NCI-H1092 treated with DMSO at 0.1 percent for 48 hours (cell line): ENCODE measurements at places on chromosomes 13 and 19.

GRCh38 chr13:28568286-28568685, 73.4 kb upstream of the FLT1 start:
- no peak for DNase-seq

DNA sequence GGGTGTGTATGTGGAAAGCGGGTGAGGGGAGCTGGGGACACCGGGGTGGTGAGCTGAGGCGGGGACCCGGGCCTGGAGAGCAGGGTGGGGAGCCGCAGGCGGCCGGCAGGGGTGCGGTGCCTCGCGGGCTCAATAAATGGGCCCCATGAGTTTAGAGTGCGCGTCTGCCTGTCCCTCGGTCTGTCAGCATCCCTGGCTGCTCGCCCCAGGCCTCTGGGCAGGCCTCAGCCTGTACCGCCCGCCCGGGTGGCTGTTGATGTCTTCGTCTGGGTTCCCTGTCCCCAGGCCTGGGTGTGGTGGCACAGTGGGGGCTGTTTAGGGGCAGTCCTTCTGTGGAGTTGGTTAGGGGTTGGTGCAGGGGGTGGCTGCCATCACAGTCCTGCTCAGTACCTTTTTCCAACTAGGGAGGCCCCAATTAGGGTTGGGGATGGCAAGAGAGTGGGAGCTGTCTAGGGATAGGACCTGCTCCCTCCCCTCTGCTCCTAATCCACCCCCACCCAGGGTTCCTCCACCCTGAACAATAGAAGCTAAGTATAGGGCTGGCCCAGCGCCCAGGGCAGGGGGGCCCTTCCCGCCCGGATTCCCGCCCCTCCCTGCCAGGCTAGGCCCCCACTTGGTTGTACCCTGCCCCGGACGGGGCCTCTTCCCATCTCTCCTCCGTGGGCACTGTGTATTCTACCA, 12.2 kb downstream of the CIC start:
- peak; percentile 60 for DNase-seq

- DNase-seq: peak; percentile 79
Observed at GRCh38 chr13:26985285-26985878, 186.2 kb downstream of the USP12 start.

- no peak for DNase-seq
Observed at GRCh38 chr13:76035711-76036110, 399.6 kb downstream of the LMO7 start.

- no peak for DNase-seq
Observed at GRCh38 chr13:113596321-113597200, 12.0 kb downstream of the TFDP1 start.

DNA sequence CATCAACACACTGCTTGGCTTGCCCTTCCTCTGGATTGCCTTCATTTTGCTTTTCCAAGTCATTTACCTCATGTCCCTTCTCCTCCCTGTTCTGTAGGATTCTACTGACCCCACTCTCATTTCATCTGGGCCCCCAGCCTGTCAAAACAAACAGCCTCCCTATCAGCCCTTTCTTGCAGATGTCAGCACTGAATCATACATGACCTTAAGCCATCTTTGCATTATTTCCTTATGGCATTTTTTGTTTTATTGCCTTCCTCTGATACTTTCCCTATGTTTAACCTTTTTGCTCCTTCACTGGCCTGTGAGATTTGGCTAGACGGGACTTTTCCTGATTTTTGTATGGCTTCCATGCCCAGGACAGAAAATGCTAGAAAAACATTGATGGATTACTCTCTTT, 8.7 kb downstream of the LRCH1 start:
- DNase-seq: no peak

DNA sequence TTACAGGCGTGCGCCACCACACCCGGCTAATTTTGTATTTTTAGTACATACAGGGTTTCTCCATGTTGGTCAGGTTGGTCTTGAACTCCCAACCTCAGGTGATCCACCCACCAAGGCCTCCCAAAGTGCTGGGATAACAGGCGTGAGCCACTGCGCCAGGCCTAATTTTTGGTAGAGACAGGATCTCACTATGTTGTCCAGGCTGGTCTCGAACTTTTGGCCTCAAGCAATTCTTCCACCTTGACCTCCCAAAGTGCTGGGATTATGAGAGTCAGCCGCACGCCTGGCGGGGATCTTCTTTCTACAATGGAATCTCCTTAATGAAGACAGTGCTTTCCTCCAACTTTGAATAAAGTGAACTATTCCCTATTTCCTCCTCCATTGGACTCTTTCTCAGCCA, 5.8 kb downstream of the RASIP1 start:
- DNase-seq: no peak

DNA sequence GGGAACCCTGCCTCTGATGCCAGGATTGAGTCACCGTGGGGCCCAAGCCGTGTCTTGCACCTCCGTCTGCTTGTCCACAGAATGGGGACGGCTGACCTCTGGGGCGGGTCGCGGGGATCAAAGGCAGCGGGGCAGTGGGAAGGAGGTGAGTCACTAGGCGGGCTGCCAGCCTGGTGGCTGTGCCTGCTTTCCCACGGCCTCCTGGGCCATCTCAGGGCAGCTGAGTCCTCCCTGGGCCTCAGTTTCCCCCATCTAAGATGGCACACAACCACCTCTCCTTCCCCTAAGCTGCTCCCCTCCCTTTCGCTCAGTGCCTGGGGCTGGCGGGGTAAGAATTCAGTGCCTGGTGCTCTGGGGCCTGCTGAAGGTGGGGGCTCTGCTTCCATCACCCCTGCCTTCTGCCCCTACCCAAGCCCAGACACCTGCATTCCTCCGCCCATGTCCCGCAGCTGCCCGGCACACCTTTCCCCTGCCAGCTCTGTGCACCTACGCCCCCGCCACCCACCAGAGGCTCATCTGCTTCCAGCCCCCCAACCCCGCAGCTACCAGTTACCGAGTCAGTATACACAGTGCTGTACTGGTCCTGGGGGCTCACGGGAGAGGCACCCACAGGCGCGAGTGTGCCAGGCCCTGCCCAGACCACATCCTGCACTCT, 3.5 kb downstream of the MKNK2 start:
- DNase-seq: no peak

DNA sequence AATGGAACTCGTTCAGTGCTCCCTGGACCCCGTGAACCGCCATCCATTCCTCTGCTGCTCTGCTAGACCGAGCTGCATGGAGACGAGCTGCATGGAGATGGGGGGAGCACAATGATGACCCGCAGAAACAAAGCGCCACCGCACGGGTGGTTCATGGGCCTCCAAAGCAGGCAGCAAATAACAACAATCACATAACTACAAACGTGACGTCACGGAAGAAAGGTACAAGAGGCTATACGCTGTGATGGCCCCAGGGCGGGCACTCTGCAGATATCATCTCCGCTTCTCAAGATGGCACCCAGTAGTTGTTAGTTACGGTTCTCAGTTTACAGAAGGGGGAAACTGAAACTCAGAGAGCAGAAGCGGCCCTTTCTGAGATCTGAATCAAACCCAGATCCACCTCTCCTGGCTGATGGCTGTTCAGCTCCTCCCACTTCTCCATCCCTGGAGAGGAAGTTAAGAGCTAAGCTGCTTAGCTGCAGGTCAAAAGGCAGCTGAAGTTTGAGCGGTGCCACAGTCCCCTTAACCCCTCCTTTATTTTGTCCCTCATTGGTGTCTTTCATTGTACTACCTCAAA, 1.7 kb downstream of the ATP13A1 start:
- DNase-seq: no peak

DNA sequence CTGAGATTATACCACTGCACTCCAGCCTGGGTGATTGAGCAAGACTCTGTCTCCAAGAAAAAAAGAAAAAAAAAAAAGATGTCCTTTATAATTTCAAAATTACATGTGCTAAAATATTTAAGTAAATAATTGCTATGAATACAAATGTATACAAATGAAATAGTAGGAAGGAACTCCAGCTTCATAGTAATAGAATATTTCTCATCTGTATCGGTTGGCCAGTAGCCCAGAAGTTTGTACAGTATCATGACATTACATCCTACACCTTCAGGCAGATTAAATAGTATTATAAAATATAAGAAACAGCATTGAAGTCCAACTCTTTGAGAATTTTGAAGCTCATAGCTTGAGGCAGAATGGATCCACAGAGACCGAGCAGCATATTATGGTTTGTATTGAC, 36.5 kb upstream of the CLDN10 start:
- DNase-seq: no peak

GRCh38 chr19:38273499-38273898, 9.1 kb downstream of the SPINT2 start:
- DNase-seq: no peak

DNA sequence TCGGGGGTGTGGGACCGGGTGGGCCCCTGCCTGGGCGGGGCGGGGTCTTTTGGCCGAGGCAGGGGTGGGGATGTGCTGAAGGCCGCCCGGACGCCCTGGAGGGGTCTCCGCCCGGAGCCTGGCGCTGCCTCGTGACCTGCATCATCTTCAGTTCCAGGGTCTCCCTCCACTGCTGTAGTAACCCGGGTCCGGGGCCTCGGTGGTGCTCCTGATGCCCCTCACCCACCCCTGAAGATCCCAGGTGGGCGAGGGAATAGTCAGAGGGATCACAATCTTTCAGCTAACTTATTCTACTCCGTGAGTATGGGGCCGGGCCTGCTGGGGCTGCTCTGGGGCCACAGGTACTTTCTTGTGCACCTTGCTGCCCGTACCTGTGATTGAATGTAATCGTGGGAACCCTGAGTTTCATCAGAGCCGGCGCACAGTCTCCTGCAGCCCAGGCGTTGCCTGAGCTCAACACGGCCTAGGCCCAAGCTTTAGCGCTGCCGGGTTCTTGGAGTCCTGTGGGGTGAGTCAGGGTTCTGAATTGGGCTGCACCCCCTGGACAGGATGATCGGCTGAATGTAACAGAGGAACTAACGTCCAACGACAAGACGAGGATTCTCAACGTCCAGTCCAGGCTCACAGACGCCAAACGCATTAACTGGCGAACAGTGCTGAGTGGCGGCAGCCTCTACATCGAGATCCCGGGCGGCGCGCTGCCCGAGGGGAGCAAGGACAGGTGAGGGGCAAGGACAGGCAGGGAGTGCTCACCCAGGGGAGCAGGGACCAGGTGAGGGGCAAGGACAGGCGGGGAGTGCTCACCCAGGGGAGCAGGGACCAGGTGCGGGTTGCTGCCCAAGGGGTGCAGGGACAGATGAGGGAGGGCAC, 10.5 kb downstream of the PEAK3 start:
- no peak for DNase-seq

GRCh38 chr19:42293540-42293939, 8.4 kb upstream of the PRR19 start:
- DNase-seq: no peak

DNA sequence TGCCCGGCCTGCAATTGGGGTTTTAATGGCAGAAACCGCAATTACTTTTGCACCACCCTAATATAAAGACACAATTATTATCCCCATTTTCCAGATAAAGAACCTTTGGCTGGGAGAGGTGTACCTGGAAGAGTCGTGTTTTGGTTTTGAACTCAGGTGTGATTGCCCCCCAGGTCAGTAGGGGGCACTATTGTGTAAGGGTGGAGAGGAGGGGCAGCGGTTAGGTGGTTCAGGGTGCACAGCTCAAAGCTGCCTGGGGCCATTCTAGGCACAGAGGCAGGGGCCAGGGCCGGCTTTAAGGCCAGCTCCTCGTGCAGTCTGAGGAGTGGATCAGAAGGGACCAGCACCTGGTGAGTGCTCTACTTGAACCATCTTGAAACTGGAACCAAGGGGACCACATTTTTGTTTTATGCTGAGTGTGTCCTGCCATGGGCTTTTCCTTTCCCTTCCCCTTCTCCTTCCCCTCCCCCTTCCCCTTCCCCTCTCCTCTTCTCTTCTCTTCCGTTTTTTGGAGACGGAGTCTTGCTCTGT, 5.8 kb upstream of the FCGRT start:
- DNase-seq: peak; percentile 37

GRCh38 chr13:100803091-100803490, 128.5 kb upstream of the TMTC4 start:
- no peak for DNase-seq

DNA sequence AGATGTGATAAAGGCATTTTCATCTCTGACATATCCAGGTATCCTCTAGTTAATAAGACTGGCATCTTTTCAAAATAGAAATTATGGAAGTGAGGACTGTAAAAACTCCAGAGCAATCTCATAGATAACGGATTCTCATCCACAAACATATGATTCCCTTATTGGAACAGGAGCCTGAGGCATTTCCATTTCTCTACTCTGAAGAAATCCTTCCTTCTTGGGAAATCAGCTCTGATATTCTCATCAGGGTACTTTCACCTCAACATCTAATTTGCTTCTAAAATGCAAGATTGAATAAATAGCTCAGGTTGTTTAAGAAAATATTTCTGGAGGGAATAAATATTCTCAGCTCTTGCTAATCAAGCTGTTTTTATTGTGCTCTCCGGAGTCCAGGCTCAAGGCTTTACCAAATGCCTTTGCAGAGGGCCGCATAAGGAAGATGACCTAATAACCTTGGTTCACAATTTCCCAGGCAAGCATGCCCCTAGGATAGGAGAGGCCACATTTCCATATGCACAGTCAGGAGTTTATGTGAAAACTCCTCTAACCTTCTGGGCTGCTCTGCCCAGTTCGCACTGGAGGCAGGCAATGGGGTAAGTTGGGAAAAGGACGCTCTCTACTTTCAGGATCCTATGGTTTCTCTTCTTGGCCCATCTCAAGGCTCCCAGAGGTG, 44.0 kb upstream of the RFC3 start:
- DNase-seq: no peak

DNA sequence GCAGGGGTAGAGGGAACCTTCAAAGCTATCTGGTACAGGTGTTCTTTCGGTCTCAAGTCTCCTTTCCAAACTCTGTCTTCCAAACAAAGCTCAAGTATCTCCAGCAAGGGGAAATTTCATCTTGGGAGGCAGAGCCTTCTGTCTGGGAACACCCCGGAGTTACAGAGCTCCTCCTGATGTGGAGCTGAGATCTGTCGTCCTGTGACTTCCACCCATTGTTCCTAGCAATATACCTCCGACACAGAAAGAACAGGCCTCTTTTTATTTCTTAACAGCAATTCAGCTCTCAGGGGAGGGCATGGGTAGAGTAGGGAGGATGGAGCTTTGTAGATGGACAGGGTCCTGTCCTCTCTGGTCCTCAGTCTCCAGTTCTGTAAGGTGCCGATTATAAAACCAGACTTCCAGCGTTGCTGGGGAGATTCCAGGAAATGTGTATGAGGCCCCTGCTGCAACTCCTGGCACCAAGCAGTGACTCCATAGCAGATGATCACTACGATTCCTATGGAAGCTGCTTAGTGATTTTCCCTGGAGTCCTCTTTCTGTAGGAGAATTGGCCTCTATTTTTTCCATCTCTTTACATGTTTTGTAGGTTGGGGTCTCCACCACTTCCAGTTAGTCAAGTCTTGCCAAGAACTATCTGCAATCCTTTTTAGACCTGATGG, 56.0 kb upstream of the ARGLU1 start:
- no peak for DNase-seq

GRCh38 chr13:29817604-29818378, 32.6 kb downstream of the UBL3 start:
- DNase-seq: no peak

DNA sequence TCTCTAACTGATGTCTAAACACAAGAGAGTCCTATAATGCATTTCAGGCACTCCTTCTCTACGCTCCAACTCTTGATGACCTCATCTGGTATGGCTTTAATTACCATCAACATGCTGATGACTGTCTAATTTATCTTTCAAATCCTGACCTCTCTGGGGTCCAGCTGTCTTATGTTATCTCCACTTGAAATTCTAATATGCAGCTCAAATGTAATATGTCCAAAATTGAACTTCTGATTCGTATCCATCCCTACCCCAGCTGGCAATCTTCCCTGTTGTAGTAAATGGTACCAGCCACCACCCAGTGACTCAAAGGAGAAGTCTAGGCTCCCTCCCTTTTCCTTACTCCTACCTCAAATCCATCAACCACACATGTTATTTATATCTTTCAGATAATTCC, 288.0 kb upstream of the SLC10A2 start:
- no peak for DNase-seq

- DNase-seq: no peak
Observed at GRCh38 chr13:83372786-83373185, 509.5 kb downstream of the SLITRK1 start.
